Glutamatergic neuron (in vitro differentiated cells): ENCODE measurements at places on chromosomes 13 and 19. TPM values are rescaled to one million over a fixed set of nuclear protein-coding genes. Genes with fewer than 3 reads are reported as not detected.

DNA sequence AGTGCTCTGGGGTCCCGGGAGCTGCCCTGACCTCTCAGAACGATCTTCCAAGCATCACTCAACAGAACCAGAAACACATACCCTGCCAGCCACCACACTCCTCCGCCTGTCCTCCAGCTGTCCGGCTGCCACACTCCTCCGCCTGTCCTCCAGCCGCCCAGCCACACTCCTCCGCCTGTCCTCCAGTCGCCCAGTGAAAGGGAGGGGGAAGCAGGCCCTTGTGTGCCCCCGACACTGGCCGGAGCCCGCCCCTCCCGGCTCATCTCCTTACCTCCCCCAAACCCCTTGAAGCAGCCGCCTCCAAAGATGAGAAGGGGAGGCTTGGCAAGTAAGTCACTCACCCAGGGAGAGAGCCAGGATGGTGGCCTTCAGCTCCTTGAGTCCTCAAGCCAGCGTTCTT, 40.2 kb downstream of the STK24 start:
- peak overlapping the region; percentile 70 for H3K27ac ChIP-seq
- no peak for DNase-seq
- H3K27me3 ChIP-seq: peaks cover 22% of the 10 kb centered on the region
- peaks cover 70% of the 10 kb centered on the region for H3K4me1 ChIP-seq
- peak overlapping the region; percentile 25 for H3K4me3 ChIP-seq

DNA sequence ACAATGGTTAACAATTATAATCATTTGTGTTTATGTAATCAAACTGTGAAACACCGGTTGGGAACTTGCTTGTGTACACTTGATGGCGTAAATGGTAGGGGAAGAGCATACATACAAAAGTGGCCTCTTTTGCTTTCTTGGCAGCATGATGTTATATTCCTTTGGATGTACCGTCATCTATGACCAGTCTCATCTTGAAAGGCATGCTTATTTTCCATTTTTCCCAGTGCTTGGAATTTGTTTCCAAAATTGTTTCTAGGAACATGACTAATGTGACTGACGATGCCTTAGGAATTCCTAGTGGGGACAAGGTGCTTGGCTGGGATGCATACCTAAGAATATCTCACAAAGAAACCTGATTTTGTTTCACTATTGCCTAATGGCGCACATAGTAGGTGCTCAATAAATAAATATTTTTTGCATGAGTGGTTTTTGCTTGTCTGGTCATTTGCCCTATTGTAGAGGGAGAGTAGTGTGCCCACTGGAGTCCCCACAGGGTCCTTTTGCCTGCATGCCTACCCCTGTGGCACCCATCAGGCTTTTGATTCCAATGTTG, 45.5 kb downstream of the SAE1 start:
- no peak overlapping the region for H3K27ac ChIP-seq
- no peak overlapping the region for H3K4me3 ChIP-seq
- no peaks in the 10 kb centered on the region for H3K4me1 ChIP-seq
- no peak for DNase-seq
- no peaks in the 10 kb centered on the region for H3K27me3 ChIP-seq

GRCh38 chr19:1074544-1075283, 7.7 kb downstream of the ARHGAP45 start:
- DNase-seq: no peak
- peaks cover 7% of the 10 kb centered on the region for H3K27me3 ChIP-seq
- H3K4me3 ChIP-seq: no peak overlapping the region
- H3K36me3 ChIP-seq: peaks cover 4% of the 10 kb centered on the region

DNA sequence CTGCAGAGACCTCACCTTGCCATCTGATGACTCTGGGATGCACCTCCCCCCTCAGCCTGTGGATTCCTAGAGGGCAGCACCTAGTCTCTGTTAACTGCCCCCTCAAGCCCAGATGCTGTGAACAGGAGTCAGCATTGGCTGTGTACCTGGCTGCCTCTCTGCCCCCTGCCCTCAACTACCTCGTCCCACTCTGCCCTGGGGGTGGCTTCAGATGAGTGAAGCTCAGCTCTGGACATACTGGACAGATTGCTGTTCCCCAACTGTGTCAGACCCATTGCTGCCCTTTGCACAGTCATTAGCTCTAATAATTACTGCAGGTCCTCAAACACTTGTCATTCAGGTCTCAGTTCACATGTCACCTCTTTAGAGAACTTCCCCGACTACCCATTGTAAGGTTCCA, 182.1 kb upstream of the TSHZ3 start:
- no peak overlapping the region for H3K4me3 ChIP-seq
- H3K27me3 ChIP-seq: peaks cover 4% of the 10 kb centered on the region
- H3K27ac ChIP-seq: no peak overlapping the region

GRCh38 chr13:106882246-106882645, 314.3 kb upstream of the ARGLU1 start:
- peaks cover 4% of the 10 kb centered on the region for H3K4me1 ChIP-seq
- no peak overlapping the region for H3K27ac ChIP-seq
- DNase-seq: no peak

- H3K27me3 ChIP-seq: peaks cover 2% of the 10 kb centered on the region
- H3K4me1 ChIP-seq: no peaks in the 10 kb centered on the region
- peaks cover 14% of the 10 kb centered on the region for H3K36me3 ChIP-seq
- H3K27ac ChIP-seq: no peak overlapping the region
- no peak for DNase-seq
Observed at GRCh38 chr13:112007191-112007590, 59.8 kb upstream of the SOX1 start.

DNA sequence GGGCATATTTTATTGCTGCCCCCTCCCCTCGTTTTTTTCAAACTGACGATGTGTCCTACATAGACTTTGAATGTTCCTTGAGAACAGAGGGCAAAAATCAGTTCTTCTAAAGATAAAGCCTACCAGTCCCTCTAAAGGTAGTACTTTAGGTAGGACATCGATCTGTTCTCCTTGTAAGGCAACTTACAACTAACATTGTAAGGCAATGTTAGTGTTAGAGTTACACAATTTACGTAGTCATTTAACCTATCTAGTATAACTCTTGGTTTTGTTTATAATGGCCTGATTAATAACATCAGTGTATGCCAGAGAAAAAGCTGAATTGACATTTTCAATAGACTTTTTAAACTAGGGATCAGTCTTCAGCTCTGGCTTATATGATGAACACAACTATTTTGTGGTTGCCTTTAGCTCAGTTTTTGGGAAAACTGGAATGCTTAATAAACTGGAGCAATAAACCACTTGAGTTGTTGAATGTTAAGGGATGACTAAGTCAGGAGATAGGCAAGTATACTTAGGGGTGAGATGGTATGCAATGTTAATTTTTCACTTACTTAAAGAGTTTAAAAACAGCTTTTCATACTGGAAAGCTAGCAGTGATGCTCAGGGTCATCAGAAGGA, 2.2 kb downstream of the NDFIP2 start:
- no peak overlapping the region for H3K27ac ChIP-seq
- no peaks in the 10 kb centered on the region for H3K36me3 ChIP-seq
- no peak for DNase-seq
- no peaks in the 10 kb centered on the region for H3K27me3 ChIP-seq

The MEDAG gene
- 0.51 TPM for total RNA-seq

DNA sequence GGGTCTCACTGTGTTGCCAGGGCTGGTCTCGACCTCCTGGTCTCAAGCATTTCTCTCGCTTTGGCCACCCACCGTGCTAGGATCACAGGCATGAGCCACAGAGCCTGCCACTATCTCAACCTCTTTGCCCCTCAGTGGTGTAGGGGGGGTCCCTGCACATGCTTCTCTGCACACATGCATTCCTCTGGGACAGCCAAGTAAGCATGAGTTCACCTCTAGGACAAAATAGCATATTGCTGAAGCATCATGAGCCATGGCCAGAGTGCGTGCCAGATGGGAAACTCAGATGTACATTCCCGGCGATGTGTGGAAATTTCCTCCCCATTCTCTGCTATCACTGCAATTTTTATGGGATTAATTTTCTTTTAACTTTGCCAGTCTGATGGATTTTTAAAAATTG, 23.1 kb downstream of the CHAF1A start:
- H3K36me3 ChIP-seq: no peaks in the 10 kb centered on the region
- H3K27me3 ChIP-seq: peaks cover 10% of the 10 kb centered on the region
- H3K27ac ChIP-seq: peak overlapping the region; percentile 2
- no peak for DNase-seq
- peaks cover 16% of the 10 kb centered on the region for H3K4me1 ChIP-seq

The OR7D2 gene
- total RNA-seq: not detected

DNA sequence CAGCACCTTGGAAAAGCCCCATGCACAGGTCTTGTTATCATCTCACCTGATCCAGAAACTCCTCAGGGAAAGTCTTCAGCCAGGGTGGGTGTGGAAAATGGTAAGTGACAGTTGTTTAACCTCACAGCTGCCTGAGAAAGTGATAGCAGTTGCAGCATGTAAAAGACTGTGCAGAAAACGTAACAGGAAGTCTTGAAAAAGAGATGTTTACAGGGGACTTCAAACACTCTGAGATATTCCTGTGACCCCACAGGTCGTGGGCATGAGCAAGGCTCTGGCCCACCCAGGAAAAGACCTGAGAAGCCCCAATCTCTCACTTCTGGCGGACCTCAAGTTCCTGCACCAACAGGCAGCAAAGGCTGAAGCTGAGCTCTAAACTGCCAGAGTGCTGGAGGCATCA, 826.9 kb downstream of the UQCRFS1 start:
- no peak overlapping the region for H3K4me3 ChIP-seq
- no peaks in the 10 kb centered on the region for H3K4me1 ChIP-seq
- no peak for DNase-seq
- no peaks in the 10 kb centered on the region for H3K36me3 ChIP-seq
- H3K27me3 ChIP-seq: no peaks in the 10 kb centered on the region

GRCh38 chr13:22320991-22321390, 650.1 kb downstream of the FGF9 start:
- no peaks in the 10 kb centered on the region for H3K36me3 ChIP-seq
- no peak for DNase-seq
- H3K27me3 ChIP-seq: no peaks in the 10 kb centered on the region
- no peak overlapping the region for H3K4me3 ChIP-seq

DNA sequence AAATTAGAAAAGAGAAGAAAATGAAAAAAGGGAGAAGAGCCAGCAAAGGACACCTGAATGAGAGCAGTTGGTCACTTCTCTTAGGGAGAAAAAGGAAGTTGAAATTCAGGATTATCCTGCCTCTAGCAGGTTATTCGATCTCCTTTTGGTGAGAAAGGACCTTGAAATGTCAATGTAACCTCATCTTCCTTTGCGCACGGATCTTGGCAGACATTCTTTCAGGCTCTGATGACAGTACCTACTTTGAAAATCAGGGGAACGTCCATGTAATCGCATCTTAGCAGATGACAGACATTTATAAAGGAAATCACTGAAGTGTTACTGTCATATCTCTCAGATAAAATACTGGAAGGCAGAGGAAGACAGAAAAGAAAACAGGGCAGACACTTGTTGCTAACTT, 36.7 kb downstream of the FRY start:
- H3K27ac ChIP-seq: no peak overlapping the region
- DNase-seq: no peak
- peaks cover 6% of the 10 kb centered on the region for H3K27me3 ChIP-seq
- H3K36me3 ChIP-seq: no peaks in the 10 kb centered on the region
- H3K4me3 ChIP-seq: no peak overlapping the region

GRCh38 chr13:38990693-38991092, at the start of gene STOML3:
Gene STOML3, minus strand, starts transcription at chr13:38990831. Its CDS starts 110 bp downstream, at chr13:38990721.
- no peak within 1 kb of the TSS for H3K27ac ChIP-seq
- H3K4me1 ChIP-seq: no peaks in the 10 kb centered on the region
- no peak for DNase-seq
- H3K27me3 ChIP-seq: no peaks in the 10 kb centered on the region
- no peaks in the 10 kb centered on the region for H3K36me3 ChIP-seq
- H3K4me3 ChIP-seq: no peak within 1 kb of the TSS

GRCh38 chr19:38683393-38684077, 36.1 kb downstream of the ACTN4 start:
- DNase-seq: peak; percentile 54
- peaks cover 11% of the 10 kb centered on the region for H3K36me3 ChIP-seq
- peak overlapping the region; percentile 53 for H3K4me3 ChIP-seq
- peaks cover 14% of the 10 kb centered on the region for H3K27me3 ChIP-seq
- H3K27ac ChIP-seq: peak overlapping the region; percentile 83
- H3K4me1 ChIP-seq: peaks cover 42% of the 10 kb centered on the region

DNA sequence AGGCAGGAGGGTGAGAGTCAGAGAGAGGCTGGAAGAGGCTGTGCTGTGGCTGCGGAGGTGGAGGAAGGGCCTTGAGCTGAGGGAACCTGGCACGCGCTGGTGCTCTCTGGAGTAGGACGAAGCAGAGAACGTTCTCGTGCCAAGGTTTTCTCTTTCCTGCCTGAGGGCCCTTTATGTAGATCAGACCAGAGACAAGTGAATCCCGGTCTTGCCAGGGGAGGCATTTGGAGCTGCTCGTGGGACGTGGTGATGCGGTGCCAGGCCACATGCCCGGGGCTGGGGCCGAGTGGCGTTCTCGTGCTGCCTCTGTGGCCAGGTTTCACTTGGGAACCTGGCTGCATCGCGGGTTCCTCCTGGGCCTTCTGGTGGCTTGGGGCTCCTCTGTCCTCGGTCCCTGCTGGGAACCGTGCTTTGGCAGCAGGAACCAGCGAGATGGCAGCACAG, 54.2 kb downstream of the KDM4B start:
- no peaks in the 10 kb centered on the region for H3K36me3 ChIP-seq
- no peak for DNase-seq
- peaks cover 7% of the 10 kb centered on the region for H3K4me1 ChIP-seq
- peak overlapping the region; percentile 71 for H3K4me3 ChIP-seq
- H3K27me3 ChIP-seq: peaks cover 6% of the 10 kb centered on the region

The CEACAM20 gene
- total RNA-seq: not detected

The TEX101 gene
- total RNA-seq: not detected

DNA sequence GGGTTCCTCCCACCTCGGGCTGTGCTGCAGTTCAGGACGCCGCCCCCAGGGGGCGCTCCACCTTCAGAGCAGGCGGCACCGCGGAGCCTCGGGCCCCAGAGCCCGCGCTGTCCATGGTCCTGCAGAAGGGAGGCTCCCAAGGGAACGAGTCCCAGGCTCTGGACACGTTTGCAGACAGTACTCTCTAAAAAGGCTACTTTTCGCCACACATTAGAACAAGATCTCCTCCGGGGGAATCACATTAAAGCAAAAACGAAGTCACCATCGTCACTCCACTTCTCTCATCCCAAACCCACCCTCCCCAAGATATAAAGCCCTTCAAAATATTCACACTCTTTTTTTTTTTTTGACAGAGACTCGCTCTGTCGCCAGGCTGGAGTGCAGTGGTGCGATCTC, 4.6 kb upstream of the SIGLEC10 start:
- peak overlapping the region; percentile 63 for H3K4me3 ChIP-seq
- no peaks in the 10 kb centered on the region for H3K4me1 ChIP-seq
- H3K27ac ChIP-seq: no peak overlapping the region
- no peaks in the 10 kb centered on the region for H3K36me3 ChIP-seq
- peak; percentile 86 for DNase-seq

GRCh38 chr19:19448238-19448544, 42.7 kb downstream of the GATAD2A start:
- no peaks in the 10 kb centered on the region for H3K36me3 ChIP-seq
- H3K4me1 ChIP-seq: peaks cover 30% of the 10 kb centered on the region
- peaks cover 2% of the 10 kb centered on the region for H3K27me3 ChIP-seq

DNA sequence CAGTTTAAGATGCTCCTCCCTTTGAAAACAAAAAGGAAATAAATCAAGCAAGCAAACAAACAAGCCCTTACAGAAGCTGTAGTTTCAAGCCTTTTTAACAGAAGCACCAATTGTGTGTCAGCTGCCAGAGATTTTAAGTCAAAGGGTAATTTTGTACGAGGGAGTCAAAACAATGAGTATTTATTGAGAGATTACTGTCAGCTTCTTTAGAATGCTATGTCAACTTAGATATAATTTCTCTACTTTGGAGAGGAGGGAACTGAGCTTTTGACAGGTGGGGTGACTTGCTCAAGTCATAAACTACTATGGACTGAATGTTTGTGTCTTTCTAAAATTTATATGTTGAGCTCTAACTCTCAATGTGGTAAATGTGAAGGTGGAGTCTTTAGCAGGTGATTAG, 10.5 kb upstream of the CBY2 start:
- no peaks in the 10 kb centered on the region for H3K4me1 ChIP-seq
- no peak overlapping the region for H3K27ac ChIP-seq
- no peak overlapping the region for H3K4me3 ChIP-seq

- H3K36me3 ChIP-seq: peaks cover 4% of the 10 kb centered on the region
- H3K27me3 ChIP-seq: no peaks in the 10 kb centered on the region
- H3K4me3 ChIP-seq: no peak overlapping the region
- peaks cover 3% of the 10 kb centered on the region for H3K4me1 ChIP-seq
Observed at GRCh38 chr13:32272021-32272683, 43.0 kb downstream of the ZAR1L start.
